ENCODE measurements at places on chromosomes 13 and 19.
A peak's percentile ranks its signal among the peaks of the same experiment; 100 is the strongest.

DNA sequence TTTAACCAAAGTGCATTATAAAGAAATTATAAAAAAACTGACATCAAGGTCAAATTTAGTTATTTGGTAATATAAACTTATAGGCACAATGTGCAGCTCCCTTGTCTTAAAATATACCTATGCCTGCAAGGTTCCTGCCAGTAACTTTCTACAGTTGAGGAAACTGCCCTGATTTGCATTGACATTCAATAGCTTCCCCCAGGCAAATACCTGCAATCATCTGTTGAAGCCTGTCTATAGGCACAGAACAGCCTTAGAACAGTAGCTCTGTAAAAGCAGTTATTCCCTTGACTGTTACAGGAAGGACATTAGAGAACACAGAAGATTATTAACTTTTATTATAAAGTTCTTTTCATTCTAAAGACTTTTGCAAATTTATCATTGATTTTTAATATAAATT, 1239.5 kb downstream of the PCDH9 start:
- DNase-seq, result no peak

- DNase-seq, result no peak
Observed at GRCh38 chr13:102721800-102722231, 27.0 kb upstream of the METTL21C start.

DNA sequence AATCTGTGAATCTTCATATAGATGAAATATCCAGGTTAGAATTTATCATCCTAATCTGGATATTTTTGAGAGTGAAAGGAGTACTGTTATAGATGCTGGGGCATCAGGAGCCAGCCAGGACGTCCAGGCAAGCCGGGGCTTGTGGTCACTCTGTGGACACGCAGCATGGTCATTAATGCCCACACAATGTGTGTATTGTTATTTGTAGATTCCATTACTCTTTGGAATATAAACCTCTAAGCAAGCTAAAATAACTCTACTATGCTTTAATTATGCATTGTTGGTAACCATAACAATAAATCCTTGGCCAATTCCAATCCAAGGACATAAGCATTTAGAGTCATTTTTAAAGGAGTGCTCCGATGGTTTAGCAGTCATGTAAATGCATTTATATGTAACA, 137.9 kb downstream of the TM9SF2 start:
- no peak for DNase-seq

DNA sequence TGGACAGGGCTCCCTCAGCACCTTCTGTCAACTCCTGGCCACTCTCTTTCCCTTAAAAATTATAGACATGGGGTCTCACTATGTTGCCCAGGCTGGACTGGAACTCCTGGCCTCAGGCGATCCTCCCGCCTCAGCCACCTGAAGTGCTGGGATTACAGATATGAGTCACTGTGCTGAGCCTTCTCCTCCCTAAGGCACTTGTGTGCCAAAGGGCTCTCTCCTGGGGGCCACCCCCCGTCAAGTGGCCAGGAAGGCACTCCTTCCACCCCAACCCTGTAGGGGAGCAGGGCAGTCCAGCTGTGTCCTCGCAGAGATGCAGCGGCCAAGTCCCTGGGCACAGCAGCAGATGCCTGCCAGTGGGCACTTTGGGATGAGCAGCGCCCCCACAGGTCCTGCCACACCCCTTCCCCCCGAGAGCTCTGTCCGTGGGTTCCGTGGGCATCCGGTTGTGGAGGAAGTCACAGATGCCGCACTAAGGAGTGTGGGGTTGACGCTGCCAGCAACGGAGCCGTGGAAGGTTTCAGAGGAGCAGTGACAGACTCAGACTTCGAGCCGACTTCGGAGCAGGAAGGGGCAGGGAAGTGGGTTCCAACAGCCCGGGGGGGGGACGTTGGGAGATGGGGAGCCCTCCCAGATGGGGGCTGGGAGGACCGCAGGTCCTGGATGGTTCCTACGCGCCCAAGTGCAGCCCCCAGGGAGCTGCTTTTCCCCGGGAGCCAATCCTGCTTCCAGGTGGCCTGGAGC, 3.3 kb upstream of the UQCR11 start:
- no peak for DNase-seq

- no peak for DNase-seq
Observed at GRCh38 chr13:32951580-32951979, 64.6 kb upstream of the KL start.

DNA sequence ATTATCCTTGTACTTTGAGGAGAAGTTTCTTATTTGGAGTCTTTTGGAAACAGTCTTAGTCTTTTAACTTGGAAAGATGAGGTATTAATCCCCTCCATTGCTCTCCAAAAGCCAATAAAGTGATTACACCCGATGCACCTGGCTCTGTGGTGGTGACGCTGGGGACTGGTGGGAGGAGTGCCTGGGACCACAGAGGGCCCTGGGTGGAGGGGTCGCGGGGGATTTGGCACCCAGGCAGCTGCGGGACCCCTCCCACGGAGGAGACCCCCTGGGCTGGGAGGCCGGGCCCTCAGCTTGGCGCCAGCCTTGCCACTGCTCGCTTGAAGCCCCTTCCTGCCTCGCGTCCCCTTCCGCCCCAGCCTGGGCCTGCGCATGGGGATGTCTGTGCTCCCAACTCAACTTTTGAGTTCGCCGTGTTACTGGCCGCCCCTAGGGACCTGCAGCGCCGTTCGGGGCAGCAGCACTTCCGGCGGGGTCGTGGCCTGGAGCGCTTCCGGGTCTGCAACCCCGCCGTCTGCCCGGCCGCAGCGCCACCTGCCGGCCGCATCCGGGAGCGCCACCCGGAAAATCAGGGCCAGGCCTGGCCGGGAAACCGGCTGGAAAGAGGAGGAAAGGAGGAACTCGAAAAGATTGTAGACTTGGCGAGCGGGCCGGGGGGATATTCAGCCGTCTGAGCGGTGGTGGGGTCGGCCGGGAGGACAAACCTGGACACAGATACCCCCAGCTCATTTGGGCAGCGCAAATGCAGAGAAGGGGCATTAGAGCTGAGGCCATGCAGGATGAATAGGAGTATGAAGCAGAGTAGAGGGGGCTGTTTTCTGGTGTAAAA, 8.4 kb downstream of the PEAK3 start:
- DNase-seq, result peak; percentile 71

- DNase-seq, result no peak
Observed at GRCh38 chr19:14015524-14016035, 9.5 kb upstream of the RFX1 start.

DNA sequence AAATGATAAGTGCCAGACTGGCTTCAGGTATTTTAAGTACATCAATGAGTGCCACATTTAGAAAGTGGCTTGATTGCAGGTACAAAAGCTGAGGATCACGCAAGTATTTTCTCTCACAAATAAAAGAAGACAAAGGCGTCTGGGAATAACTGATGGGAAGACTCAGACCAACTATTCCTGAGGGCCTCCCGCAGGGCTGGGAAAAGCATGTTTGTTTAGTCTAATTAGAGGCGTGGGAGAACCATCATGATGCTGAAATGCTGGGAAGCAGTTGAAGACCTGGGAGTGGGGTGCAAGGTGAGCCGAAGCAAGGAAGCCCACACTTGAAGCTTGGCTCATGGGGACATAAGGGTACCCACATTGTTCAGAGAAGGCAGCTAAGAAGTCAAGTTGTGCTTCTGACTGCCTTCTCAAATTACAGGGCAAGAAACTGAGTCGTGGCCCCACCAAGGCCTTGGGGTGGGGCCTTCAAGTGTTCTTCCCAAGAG, 536.0 kb downstream of the MYO16 start:
- no peak for DNase-seq

DNA sequence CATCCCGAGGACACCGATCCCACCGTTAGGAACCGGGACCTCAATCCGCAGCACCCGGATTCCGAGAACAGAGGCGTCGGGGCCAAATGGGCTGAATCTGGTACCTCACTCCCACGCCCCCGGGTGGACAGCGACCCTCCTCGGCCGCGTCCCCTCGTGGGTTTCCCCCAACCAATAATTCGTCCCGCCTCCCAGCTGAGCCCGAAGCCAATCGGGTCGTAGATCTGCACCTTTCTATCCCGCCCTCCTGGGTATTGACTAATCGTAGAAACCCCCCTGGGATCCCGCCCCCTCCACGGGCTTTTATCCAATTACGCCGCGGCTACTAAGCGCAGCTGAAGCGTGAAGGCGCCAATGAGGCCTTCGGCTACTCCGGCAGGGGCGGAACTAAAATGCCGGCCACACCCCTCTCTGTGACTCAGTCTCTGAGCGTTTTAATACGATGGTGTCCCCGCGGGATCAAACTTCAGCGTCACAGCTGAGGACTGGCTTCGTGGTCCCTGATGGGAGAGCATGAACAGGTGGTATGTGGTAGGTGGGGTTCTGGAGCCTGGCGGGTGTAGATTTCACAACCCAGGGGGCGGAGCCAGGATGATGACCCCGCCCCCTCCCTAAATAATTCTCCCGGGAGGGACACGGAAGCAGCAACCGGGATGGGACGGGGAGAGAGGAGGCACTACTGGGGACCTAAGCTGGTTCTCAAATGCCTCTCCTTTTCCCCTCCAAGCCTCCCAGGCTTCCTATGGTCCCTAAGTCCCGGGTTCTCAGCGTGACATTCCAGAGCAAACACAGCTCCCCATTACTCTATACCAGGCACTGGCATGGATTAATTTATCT, at the start of the genes CCDC159 and TMEM205:
TSS of gene CCDC159 (plus strand) at position 416 of the 837 bp plus-strand sequence. CDS start at position 504, 88 bp downstream.
TSS of gene TMEM205 (minus strand) at position 165 of the 837 bp plus-strand sequence. CDS start 649 bp downstream, outside the sequence.
- DNase-seq, result peak; percentile 96

- DNase-seq, result no peak
Observed at GRCh38 chr19:47257411-47258169, 1.3 kb downstream of the CCDC9 start.

All from activated T-helper 1 cell treated with anti-CD3 and anti-CD28 coated beads, Interleukin-2, amount 50 U/mL, for 16 hours (primary cell).